Left lung (tissue), 14 donors: ENCODE measurements at places on chromosomes 1 and 21. TPM values are rescaled to one million over a fixed set of nuclear protein-coding genes. Genes with fewer than 3 reads are reported as not detected.

- peaks cover 40% of the 10 kb centered on the region for H3K27me3 ChIP-seq
- no peaks in the 10 kb centered on the region for H3K36me3 ChIP-seq
- peak; percentile 51 for DNase-seq
- peaks cover 3% of the 10 kb centered on the region for H3K4me1 ChIP-seq
- peak overlapping the region; percentile 9 for H3K4me3 ChIP-seq
Observed at GRCh38 chr1:1629430-1630190, 2.4 kb upstream of the MMP23B start.

The TMPRSS15 gene
- not detected for total RNA-seq

The MFSD2A gene
- total RNA-seq: 114 TPM

The DAB1 gene
- total RNA-seq: 0.17 TPM

The SERTAD4 gene
- total RNA-seq: 5.0 TPM

The IFI44 gene
- 58.4 TPM for total RNA-seq
